ENCODE measurements at places on chromosomes 1 and 21.

DNA sequence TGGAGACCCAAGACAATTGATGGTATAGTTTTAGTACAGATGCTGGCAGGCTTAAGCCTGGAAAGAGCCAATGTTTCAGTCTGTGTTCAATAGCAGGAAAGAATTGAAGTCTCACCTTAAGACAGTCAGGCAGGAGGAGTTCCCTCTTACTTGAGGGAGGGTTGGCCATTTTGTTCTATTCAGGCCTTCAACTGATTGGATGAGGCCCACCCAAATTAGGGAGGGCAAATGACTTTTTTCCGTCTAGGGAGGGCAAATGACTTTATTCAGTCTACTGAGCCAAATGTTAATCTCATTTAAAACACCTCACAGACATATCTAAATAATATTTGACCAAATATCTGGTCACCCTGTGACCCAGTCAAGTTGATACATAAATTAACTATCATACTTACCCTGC, 31.4 kb upstream of the ELAVL4 start:
- DNase-seq = no peak

DNA sequence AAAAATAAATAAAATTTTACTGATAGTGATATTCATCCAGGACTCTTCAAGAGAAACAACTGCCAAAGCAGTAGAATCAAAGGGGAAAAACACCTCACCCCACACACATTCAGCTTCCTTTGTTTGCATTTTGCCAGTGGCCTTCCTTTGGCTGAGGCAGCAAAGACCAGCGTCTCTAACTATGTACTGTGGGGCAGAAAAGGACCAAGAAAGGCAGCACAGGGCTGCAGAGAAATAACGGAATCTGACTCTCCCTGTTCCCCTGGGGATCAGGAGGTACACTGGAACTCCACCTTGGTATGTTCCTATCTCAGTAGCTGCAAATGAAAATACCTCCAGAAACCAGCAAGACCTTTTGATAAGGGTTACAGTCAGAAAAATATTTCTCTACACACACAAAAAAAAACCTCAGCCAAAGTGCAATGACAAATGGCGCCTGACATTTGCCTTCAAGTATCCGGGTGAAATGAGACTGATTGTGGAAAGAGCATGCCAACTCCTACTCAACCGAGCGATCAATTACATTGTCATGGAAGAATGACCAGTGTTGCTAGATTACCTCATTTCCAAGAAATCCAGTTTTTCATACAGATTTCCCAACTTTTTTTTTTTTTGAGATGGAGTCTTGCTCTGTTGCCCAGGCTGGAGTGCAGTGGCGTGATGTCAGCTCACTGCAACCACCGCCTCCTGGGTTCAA, 50.9 kb downstream of the TARBP1 start:
- no peak for DNase-seq

DNA sequence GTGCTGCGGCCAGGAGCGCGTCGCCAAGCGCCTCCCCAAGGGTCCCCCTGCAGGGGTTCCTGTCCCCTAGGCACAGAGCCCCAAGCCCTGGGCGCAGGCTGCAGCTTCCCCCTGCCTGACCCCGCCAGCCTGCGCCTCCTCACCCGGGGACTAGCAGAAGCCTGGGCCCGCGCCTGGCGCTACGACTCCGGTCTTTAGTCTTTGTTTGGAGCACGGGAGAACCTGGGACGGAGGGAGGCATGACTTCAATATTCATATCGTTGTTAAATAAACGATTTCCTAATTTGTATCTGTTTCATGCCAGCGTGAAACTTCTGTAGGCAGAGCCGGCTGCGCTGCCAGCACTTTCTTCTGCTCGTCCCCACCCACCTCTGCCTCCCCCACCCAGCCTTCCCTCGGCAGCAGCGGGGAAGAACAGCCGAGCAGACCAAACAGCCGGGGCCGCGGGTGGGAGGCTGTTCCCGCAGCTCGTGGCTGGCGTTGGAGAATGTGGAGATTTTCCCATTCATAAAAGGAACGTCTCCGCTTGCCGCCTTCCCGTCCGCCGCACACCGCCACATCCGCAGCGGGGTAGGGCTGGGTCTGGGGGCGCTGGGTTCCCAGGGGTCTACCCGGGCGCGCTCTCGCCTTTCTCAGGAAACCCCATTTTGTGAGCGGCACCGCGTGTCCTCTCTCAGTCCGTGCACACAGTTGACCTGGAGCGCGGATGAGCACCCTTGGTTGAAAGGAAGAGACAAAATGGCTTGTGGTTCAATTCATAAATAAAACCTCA, 777 bp upstream of the TRIM67 start:
- DNase-seq = no peak

DNA sequence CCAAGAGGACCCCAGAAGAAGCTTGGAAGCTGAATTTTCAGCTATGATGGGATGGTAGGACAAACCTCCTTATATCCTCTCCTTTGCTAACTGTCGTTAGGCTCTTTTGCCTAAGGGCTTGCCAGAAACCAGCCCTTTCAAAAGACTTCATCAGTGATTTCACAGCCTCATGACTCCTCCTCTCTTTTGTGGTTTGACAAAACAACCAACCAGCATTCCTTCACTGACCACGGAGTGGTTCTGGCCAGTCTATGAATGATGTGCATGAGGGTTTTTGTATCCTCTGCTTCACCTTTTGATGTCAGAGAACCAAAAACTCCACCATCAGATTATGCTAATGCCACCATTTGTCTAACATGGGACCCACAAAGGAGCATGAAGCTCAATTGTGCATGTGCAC, 116.9 kb upstream of the COA6 start:
- DNase-seq = no peak

GRCh38 chr1:187871177-187871845, 1042.6 kb downstream of the PLA2G4A start:
- DNase-seq = no peak

DNA sequence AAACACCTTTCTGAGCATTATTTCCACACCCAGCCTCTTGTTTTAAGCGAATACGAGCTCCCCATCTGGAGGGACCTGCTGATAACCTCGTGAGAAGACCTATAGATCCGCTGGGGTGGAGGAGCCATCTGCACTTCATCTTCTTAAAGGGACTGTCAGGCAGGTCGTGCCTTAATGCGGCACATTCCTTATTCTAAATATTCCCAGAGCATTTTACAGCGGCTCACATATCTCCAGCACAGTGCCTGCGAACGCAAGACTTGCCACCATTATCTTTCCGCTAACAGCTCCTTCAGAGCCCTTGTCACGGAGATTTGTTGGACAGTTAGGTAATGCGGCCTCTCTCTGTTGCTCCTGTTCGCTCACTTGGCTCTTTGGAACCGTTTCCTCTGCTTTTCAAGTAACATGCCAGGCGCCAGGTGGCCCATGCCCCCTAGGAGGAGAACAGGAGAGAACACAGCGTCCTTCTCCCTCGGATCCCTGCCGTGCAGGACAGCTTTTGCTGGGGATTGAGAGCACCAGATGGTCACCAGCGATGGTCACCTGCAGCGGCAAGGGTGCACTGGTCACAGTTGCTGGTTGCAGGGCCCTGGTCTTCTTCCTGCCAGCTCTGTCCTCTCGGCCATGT, 162.4 kb downstream of the PGBD5 start:
- no peak for DNase-seq

- DNase-seq = no peak
Observed at GRCh38 chr1:22204057-22204840, 61.4 kb upstream of the WNT4 start.

DNA sequence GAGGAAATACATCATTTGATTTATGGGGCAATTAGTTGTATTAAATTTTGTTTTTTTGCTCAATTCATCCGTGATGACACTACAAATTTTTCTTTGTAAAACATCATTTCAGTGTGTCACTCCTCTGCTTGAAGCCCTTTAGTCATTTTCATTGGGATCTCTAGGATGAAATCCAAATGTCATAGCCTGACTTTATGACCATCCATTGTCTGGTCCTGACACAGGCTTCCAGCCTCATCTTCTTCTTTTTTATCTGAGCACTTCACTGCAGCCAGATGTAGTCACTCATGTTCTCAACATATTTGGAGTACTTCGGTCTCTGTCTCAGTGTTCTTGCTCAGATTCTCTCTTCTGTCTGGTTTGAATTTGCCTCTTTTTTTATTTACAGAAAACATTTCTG, 173.1 kb downstream of the HMCN1 start:
- no peak for DNase-seq

DNA sequence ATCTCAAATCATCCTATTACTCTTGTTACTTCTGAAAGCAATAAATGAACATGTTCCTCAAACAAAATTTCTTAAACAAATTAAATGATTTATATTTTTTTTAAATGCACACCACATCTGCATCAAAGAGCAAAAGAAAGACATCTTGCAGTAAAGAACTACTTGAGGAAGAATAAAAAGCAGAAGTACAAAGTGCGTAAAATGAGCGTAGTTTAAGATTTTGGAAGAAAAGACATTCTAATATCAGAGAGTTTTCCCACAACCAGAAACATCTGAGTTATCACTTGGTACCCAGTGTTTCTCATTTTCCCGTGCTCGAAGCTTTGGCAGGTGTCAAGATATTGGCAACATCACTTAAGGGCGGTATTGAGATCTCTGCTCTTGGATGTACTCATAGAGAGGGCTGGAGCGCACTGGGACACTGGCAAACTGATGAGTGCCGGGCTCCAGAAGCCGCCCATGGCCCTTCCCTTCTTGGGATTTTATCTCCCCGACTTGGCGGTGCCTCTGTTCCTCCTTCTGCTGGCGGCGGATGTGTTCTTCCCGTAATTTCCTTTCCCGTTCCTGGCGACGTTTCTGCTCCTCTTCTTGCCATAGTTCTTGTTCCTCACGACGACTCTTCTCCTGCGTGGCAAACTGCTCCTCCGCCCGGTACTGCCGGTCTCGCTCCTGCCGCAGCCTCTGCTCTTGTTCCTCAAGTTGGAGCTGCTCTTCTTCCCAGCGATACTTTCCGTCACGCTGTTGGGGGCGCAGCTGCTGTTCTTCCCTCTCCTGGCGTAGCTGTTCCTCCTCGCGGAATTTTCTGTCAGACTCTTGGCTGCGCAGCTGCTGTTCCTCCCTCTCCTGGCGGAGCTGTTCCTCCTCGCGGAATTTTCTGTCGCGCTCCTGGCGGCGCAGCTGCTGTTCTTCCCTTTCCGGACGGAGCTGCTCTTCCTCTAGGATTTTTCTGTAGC, 7.9 kb downstream of the TCHH start:
- no peak for DNase-seq

GRCh38 chr21:38142224-38142623, 114.6 kb upstream of the KCNJ15 start:
- no peak for DNase-seq

DNA sequence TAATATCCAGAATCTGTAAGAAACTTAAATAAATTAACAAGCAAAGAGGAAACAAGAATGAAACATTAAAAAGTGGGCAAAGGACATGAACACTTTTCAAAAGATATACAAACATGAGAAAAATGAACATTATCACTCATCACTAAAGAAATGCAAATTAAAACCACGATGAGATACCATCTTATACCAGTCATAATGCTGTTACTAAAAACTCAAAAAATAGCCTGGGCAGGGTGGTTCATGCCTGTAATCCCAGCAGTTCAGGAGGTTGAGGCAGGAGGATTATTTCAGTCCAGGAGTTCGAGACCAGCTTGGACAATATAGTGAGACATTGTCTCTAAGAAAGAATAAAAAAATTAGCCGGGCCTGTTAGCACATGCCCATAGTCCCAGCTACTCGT, 6.1 kb downstream of the ZNF124 start:
- DNase-seq = no peak

DNA sequence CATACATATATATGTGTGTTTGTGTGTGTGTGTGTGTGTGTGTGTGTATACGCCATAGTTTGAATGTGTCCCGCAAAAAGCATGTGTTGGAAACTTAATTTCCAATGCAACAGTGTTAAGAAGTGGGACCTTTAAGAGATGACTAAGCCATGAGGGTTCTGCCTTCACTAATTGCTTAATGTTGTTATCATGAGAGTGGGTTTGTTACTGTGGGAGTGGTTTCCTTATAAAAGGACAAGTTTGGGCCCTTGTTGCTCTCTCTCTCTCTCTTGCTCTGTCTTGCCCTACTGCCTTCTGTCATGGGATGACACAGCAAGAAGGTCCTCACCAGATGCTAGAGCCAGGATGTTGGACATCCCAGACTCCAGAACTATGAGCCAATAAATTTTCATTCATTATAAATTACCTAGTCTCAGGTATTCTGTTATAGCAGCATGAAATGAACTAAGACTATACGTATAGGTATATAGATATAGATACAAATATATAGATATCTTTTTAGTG, 103.8 kb upstream of the ZC3H11B start:
- DNase-seq = no peak

DNA sequence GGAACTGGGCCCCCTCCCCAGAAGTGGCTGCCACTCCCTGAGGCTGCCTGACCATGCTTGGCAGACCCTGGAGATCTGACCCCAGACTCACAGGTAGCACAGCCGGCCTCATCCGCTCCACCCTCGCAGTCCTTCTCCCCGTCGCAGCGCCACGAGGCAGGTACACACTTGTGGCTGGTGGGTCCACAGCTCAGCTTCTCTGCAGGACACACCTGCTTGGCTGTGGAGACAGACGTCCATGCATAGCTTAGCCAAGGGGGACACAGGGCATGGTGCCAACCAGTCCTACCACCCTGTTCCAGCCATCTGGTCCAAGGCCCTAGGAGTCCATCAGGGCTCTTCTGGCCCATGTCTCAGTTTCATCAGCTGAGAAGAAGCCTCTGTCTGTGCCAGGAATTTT, 42.2 kb upstream of the MAGOH start:
- no peak for DNase-seq

GRCh38 chr1:9186082-9186859, 48.3 kb upstream of the H6PD start:
- no peak for DNase-seq

GRCh38 chr1:6982860-6983259, 197.6 kb downstream of the CAMTA1 start:
- no peak for DNase-seq

DNA sequence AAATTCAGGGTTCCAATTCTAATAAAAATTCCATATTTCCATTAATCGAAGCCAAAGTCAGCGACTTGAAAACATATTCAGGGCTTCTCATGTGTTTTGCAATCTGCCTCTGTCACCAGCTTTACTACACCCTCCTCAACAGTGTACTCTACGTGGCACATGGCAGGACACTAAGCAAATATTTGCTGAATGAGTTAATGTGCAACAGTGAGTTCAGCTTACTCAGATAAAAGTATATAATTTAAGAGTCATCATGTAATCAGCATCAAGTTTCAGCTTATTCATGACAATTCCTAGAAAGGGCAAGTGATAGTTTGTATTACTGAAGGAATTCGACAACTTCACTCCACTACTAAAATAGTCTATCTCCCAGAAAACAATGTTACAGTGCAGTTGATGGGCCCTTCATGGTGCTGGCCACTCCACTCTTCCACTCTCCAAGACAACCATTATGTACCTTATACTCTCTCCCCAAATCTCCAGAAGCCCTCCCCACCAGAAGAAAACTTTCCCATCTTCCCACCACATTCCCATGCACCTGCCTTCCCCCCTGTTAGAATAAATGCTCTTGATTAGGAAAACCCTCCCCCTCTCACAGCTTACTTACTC, 97.3 kb downstream of the TTLL7 start:
- no peak for DNase-seq

DNA sequence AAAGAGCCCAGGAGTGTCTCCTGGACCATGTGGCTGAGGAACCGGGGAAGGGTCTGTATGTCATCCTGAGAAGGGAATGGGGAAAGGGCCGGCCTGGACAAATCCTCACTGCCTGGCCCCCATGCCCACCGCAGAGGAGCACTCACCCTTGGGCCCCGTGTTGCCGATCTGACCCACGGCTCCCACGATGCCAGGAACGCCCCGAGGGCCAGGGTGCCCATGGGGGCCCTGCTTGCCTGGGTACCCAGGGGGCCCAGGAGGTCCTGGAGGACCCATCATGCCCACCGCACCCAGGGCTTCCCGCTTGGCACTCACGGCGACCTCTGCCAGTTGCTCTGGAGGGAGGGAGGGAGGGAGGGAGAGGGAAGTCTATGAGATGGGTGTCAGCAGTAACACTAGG, 14.6 kb downstream of the COL9A2 start:
- DNase-seq = no peak
